Effector memory CD4-positive, alpha-beta T cell (primary cell): ENCODE measurements at places on chromosomes 4 and X.

DNA sequence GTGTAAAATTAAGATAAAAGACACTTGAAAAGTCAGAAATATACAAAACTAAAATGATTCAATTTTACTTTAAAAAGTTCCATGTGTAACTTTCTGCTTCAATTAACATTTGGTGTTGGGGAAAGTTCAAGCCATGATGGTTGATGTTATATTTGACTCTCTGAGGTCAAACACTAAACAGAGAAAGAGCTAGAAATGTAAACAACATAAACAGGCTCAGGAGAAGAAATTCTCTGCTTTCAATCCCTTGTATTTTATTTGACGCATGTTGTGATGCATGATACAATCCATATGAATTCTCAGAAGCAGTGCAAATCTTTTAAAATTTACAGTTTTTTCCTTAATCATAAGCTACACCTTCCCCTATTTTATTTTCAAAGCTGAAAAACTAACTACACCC is 822.4 kb downstream of the PCDH18 start:
- DNase-seq = no peak

GRCh38 chr4:14880805-14881204 is 121.5 kb upstream of the CPEB2 start:
- DNase-seq = no peak

DNA sequence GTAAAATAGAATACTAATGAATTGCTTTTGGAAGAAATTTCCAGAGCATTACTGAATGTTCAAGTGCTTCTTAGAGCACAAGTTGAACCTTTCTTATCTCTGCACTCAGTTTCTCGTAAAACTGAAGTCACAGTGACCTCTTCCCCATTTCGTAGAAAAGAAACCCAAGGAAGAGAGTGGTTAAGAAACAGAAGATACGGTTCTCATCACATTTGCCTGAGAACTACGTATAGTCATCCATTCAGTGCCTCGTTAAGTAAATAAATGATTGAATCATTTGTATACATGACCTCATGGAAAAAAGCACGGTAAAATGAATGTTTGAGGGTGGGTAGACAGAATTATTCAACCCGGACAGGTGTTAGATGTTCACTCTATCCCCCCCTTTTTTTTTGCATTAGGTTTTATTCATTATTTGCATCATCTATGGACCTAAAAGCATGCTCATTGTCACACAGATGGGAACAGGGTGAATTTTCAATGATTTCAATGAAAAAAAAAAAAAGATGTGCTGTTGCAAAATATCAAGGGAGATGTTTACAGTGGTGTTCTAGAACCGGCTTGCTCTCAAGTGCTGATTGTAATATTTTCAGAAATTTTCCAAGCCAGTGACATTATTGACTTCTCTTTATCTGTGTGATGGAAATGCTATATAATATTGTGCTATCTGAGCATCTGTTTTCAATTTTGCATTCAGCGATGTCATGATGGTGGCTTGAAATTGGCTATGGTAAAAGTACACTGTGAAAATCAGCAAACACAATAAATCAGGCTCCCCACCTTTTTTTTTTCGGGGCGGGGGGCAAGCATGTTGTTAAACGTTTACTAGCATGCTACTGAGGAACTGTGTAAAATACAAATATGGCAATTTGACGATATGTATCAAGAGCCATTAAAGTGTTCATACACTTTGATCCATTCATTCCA is 4.3 kb downstream of the RHOH start:
- DNase-seq = no peak

DNA sequence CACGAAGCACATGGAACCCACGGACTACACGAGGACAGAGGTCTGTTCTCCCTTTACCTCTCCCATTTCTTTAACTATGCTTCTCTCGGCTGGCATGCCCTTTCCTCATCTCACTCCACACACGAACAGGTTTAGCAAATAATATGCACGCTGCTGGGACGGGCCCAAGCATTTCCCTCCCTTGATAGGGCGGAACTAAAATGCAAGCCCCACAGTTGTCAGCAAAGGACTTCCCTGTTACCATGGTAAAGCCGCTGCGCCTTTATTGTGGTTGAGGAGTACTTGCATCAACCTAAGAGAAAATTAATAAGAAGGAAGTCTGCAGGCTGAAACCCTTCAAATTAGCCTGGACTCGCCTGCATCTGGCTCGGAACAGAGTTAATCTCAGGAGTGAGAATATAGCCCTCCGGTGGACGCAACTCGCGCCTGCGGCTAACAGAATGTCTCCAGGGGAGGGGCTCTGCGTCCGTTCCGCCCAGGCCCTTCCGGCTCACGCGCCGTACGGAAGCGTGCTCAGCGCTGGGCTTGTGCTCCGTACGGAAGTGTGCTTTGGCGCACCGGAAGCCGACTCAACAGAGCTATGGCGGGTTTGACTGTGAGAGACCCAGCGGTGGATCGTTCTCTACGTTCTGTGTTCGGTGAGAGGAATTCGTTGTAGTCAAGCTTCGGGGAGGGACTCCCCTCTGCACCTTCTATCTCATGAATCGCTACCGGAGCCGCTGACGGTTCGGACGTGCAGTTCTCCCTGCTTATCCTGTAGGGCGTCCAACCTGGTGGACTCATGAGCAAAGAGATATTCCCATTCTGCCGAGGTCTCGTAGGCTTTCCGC is at the start of gene CSTF2:
Gene CSTF2, plus strand, starts transcription at position 555 of the 830 bp plus-strand sequence. Its CDS starts 26 bp downstream, at position 581.
- DNase-seq = peak; percentile 69

DNA sequence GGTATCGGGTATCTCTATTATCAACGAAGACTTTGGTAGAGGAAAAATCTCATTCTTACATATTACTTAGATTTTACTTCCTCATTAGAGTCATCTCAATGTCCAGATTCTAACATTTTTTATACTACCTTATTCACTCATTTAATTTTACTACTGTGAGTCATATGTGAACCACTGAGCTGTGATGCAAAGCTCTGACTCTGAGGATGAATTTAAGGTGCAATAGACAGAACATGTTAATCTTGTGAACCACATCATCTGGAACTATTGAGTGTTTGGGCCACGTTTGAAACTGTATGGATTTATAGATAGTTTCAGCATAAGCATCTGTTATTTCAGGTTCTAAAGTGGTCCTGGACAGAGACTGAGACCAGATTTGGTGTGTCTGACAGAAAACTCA is 78.4 kb downstream of the PWWP3B start:
- DNase-seq = no peak

DNA sequence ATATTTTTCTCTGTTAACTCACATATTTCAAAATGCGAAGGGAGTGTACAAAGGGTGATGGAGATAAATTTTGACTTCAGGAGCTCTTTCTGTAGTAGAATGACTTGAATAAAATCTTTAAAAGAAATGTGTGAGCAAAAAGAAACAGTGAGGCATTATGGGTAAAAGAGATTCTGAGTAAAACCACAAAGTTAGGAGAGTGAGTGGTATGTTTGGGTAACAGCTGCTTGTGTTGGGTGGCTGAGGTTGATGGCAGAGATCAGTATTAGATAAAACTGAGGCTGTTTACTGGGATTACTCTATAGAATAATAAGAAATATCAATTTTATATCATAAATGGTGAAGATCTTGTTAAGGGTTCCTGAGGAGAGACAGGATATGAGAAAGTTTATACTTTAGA is 434.2 kb upstream of the AMOT start:
- no peak for DNase-seq

- no peak for DNase-seq
Measured at GRCh38 chrX:130413415-130413814, 11.6 kb downstream of the RBMX2 start.

DNA sequence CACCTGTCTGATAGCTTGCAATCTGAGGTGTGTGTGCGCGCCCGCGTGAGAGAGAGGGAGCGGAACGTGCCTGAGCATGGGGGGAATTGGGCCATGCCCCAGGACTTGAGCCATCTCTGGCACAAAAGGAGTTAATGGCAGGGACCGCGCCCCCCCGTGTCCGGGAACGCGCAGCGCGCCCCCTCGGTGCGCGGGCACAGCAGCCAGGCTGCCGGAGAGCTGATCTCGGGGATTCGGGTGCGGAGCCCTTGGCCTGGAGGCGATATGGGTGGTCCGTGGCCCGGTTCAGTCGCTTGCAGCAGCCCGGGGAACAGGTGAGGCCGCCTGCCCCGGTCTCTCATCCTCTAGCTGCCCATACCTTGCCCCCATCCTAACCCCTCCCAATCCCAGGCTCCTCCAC is at the start of gene NLGN3:
Gene NLGN3, plus strand, starts transcription at position 191 of the 400 bp plus-strand sequence. CDS start 2,909 bp downstream, outside the sequence.
- no peak for DNase-seq

DNA sequence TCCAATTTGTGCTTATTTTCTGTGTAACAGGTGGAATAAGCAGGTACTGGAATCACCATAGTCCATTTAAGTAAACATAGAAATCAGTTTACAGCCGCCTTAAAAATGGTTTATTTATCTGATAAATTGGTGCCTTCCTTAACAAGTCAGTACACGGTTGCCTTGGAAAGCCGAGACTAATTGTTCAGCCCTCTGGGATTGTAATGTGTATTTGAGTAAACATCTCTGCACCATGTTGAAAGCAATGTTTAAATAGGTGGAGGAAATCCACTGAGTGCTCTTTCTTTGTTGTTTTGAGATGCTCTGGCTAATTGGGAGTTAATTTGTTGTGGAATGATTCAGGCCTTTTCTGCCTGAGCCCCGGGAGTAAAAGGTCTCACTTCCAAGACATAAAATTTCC is 45.7 kb upstream of the ADRA2C start:
- DNase-seq = no peak

DNA sequence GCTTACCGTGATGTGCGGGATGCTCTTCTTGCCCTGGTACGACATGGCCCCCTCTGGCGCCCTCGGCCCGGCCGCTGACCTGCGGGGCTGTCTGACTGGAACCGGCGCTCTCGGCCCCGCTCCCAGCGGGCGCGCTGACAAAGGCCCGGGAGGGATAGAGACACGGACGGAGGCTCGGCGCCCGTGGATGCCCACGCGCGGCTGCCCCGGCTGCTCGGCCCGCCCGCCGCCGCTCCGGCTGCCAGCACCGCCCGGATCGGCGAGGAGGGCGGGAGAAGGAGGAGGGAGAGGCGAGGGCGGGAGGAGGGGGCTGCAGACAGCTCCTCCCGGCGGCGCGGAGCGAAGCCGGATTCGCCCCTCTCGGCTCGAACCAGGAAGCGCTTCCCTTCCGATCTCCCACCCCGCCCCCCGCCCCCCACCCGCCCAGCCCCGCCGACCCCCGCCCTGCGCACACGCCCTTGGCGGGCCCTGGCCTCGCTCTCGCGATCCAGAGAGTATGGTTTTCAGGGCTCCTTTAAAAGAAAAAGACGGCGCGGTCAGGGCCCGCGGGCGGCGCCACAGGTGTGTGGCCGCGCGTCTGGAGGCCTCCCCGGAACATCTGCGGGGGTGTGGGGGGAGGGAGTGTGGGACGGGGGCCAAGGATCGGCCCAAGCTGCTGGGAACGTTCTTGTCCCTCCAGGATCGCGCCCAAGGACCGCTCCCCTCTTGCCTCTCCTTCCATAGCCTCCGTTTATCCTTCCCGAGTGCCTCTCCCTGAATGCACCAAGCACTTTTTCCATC is 4.5 kb downstream of the CRMP1 start:
- DNase-seq = no peak

DNA sequence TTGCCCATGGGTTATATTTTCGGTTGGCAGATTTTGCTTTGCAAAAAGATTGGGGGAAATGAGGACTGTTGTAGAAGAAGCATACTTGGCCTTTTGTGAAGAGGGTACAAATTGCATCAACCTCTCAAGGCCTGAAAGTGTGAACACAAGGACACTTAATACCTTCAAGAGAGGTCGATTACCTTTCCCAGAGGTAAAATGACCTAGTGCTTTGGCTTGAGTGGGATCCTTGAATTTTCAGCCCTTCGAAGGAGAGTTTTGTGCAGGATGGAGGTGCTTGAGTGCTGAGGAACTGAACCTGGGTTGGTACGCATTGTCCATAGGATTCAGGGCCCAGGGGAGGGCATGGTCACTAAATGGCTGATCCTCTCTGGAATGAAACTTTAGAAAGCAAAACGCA is 27.6 kb upstream of the NKAP start:
- DNase-seq = no peak

GRCh38 chr4:85854546-85854945 is 379.6 kb downstream of the ARHGAP24 start:
- DNase-seq = no peak

- no peak for DNase-seq
Measured at GRCh38 chr4:89619206-89619962, 217.6 kb downstream of the SNCA start.

GRCh38 chrX:53606456-53606855 is 80.1 kb downstream of the HUWE1 start:
- DNase-seq = no peak

DNA sequence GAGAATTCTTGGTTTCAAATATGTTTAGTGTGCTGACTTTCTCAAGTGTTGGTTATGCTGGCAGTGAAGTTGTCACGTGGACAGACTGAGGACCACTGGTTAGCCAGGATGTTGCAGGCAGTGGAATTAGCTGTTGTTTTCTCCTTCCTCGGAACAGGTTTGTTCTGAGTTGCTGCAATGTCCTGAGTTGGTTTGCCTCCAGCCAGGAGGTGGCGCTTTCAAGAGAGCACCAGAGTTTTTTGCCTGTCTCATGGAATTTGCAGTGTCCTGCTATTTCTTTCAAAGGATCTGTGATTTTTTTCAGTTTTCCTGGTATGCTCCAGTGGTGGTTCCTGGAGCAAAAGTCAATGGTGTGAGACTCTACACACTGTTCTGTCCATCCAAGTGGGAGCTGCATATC is 158.1 kb upstream of the CXorf66 start:
- no peak for DNase-seq

DNA sequence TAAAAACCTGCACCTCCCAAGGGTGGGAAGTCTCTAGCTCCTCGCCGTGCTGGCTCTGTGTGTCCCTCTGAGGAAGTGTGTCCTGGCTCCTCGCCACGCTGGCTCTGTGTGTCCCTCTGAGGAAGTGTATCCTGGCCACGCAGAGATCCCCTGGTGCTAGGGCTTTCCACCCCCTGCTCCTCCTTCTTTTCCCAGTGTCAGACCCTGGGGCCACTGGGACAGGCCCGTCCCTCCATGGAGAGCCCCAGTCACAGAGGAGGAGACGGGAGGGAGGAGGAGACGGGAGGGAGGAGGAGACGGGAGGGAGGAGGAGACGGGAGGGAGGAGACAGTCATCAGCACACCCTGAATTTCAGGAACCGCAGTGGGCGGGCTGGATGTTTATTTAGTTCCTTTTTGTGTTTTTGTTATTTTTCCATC is 53.8 kb upstream of the HGFAC start:
- DNase-seq = no peak

GRCh38 chr4:176292920-176293319 is 23.9 kb upstream of the ASB5 start:
- no peak for DNase-seq

DNA sequence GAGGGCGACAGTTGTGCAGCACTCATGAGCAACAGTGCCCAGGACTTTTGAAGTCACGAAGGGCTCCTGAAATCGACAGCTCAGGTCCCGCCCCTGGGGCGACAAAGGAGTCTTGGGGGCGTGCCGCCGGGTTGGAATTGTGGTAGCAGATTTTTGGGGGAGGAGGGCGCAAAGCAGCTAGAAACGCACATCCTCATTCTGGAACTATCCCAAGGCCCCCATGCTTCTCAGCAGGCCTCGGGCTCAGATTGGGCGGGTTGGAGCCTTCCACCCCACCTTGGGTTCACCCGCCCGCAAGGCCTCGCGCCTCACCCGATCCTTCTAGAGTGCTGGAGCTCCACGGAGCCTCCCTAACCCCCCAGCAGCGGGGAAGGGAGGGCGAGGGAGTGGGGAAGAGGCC is 85.5 kb downstream of the HPRT1 start:
- DNase-seq = no peak
